H9 (cell line): ENCODE measurements at places on chromosomes 6 and 20. TPM values are rescaled to one million over a fixed set of nuclear protein-coding genes. Genes with fewer than 3 reads are reported as not detected.

The PRICKLE4 gene
- 0.68 and 0.70 TPM in 2 replicates for total RNA-seq

The HLA-DOB gene
- total RNA-seq = 0.20 TPM in 1 of 2 replicates, not detected in the other

The TCF21 gene
- not detected in 2 replicates for total RNA-seq

The IP6K3 gene
- 0.29 and 0.46 TPM in 2 replicates for total RNA-seq

The SCUBE3 gene
- total RNA-seq = 2.2 and 2.7 TPM in 2 replicates

The SLPI gene
- total RNA-seq = not detected in 2 replicates
